ENCODE measurements at places on chromosomes 16 and 17.

DNA sequence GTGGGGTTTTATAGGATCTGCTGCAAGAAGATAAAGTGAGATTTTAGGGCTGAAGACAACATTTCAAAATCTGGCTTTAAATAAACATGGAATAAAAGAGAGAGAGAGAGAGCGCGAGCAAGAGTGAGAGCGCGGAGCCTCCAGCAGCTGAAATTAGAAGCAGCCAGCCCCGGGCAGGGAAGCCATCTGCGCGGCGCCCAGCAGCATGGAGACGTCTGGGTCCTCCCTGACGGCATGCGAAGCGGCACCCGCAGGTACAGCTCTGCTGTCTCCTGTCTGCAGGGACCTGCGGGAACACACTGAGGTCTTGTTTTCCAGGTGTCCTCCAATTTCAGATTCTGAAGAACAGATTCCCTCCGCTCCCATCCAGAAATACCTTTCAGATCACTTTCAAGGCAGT, 7.9 kb upstream of the BAIAP2 start:
- no peak for DNase-seq

GRCh38 chr16:30645727-30646126, 5.0 kb upstream of the PRR14 start:
- no peak for DNase-seq

DNA sequence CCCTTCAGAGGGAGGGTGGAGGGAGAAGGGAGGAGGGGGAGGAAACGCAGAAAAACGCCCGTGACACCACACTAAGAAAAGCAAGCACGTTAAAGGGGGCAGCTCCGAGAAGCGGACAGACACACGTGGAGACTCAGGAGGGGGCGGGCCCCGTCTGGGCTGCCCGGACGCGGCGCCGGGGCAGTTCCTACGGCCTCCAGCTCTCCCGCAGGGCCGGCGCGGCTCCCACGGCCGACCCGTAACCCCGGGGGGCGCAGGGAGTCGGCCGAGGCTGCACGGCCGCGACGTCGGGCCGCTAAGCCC, 362 bp downstream of the KLHDC4 start:
- no peak for DNase-seq

DNA sequence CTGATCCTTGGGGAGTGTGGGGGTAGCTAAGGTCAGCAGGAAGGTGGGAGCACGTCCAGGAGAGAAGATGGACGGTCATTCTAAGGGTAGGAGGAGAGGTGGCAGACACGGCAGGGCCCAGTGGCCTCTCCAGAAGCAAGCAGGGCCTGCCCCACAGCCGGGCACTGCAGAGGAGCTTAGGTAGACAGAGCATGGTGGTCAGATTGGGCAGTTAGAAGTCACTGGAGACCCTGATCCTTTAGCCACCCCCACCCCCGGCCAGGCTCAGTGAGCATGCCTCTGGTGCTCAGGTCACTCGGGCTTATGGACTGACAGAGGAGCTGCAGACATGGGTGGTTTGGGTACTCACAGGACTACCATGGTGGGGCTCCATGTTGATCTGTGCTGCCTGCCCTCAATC, 26.3 kb downstream of the NLRP1 start:
- no peak for DNase-seq

DNA sequence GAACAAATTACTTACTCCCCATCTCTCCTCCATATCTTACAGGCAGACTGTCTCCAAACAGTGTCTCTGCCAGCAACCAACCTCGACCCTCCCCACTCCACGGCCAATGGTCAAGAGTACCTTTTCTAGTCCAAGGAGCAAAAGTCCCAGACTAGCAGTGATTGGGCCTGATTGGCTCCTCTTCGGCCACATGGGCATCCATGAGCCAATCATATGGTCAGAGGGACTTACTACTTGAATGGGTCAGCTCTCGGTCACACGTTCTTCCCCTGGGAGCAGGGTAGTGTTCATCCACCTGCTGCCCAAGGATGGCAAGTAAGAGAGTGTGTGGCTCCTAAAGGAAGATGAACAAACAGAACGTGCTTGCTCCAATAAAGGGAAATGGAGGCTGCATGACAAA, 84.6 kb downstream of the C16orf78 start:
- no peak for DNase-seq

DNA sequence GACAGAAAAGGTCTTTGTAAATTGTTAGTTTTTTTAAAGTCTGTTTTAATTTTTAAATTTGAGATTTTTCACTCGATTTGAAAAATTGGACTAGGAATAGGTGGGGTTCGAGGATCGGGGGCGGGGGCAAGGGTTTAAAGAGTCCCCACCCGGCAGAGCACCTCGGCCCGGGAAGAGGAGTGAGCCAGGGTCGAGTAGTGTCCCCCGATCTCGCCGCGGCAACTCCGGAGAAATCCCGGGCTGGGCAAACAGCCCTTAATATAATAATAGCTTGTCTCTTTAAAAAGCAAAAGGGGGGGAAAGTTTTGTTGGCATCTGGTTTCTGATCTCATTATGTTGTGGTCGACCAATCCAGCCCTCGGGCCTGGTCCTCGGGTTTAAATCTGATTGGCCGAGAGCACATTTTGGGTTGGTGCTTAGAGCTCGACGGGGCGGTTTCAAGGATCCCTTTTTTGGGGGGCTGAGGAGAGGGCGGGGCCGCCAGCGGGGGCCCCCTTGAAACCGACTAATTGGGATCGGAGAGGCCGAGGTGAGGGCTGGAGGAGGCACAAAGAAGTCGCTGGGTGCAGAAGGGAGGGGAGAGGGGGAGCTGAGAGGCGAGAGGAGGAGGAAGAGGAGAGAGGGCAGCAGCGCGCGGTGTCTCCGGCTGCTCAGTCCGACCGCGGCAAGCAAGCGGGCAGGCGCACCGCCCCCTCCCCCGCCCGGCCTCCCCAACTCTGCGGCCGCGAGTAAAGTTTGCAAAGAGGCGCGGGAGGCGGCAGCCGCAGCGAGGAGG, at the start of gene FZD2:
Gene FZD2 (plus strand): TSS at position 653 of the 775 bp plus-strand sequence. CDS start 205 bp downstream, outside the sequence.
- peak; percentile 99 for DNase-seq

- DNase-seq: no peak
Observed at GRCh38 chr16:4882633-4883285, 35.5 kb downstream of the UBN1 start.
